ENCODE measurements at places on chromosomes 5 and 9.

DNA sequence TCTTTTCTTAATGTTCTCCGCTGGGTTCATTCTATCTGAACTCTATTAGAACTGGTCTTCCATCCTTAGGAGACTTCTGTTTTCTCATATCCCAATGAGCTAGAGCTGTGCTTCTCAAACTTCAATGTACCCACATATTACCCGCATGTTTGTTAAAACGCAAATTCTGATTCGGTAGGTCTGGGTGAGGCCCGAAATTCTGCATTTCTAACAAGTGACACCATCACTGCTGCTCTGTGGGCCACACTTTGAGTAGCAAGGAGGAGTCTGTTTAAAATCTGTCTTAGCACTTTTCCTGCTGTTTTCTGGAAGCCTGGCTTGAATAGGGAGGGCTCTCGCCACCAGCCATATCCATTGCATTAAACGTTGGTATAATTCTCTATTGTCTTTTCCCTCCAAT is 151.9 kb upstream of the CLINT1 start:
- DNase-seq = no peak

DNA sequence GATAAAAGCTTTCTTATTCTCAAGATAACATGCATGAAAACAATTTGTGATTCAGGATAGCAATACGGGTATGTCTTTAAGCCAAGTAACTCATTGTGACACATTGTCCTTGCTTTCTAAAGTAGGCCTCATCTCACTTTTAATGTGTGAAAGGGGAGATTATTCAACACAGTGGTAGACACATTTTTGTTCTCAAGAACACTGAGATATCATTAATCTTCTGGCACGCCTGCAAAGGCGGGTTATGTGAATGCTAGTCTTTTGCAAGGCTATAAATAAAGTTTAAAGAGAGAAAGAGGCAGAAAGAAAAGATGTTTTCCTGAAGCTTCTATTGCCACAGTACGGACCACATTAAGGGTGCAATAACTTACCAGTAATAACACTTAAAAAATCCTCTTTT is 181.8 kb upstream of the MEF2C start:
- no peak for DNase-seq

- no peak for DNase-seq
These were observed 60.2 kb downstream of the MELK start for GRCh38 chr9:36632892-36633291.

DNA sequence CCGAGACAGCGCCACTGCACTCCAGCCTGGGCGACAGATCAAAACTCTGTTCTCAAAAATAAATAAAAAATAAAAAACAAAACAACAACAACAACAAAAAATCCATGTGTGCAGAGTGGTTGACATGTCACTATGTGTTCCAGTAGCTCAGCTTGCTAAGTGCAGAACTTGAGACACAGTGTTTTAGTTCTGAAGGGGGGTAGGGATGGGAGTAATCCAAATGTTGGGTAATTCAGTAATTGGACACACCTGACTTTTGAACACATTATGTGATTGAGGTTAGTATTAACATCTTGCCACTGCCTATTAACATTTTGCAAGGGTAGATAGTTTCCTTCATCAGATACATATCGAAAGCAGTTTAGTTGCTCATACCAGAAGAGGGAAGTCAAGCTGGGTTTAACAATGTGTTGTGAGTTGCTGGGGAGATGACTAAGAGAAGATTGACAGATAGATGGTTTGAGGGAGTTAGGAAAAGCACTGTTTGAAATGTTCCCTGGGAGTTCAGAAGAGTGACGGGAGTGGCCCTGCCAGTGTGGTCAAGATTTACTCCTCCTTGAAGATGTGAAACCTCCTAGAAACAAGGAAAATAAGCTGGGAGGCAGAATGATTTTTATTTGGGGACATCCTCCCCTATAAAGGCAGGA is 928 bp downstream of the HACD4 start:
- no peak for DNase-seq

GRCh38 chr5:173473288-173473687 is 143.2 kb downstream of the BOD1 start:
- DNase-seq = no peak

- DNase-seq = no peak
These were observed 531.5 kb downstream of the CSNK1G3 start for GRCh38 chr5:124043456-124043855.
